ENCODE measurements at places on chromosomes 1 and 21.
A peak's percentile ranks its signal among the peaks of the same experiment; 100 is the strongest.

GRCh38 chr1:43272576-43273571 lies 3.1 kb downstream of the TMEM125 start:
- no peak for DNase-seq

DNA sequence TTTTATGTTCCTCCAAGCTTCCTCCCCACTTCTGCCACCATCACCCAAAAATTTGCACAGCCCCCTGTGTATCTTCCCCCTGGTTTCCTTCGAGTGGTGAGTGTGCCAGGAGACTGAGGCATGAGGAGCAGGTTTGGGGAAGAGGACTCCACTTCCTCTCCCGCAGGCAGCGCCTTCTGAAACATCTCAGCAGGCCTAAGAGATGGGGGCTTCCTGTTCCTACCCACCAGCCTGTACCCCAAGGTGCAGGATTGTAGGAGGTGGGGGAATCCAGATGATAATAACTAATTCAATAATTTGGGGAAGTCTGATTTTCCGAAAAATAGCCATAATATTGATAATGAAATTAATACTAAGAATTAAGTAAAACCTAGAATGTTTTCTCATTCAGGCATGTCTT lies 62.4 kb downstream of the RHBG start:
- DNase-seq: no peak

DNA sequence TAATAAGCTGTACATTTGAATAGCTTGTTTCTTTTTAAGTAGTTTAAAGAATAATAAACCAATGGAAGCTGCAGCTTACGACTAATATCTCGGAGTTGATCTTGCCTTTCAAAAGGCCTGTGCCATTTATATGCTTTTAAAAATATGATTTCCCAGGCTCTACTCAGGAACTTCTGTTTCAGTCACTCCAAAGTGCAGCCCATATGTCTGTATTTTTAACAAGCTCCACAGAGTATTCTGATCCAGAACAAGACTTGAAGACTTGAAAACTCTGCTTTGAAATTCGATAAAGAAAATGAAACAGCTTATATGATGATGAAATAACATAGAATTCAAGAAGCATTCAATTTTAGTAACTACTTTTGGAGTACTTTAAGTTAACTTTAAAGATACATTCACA lies 79.1 kb upstream of the PLPPR4 start:
- DNase-seq: no peak

GRCh38 chr1:115854005-115854404 lies 13.1 kb upstream of the NHLH2 start:
- no peak for DNase-seq

GRCh38 chr21:33674226-33674625 lies 31.9 kb downstream of the ITSN1 start:
- DNase-seq: no peak

DNA sequence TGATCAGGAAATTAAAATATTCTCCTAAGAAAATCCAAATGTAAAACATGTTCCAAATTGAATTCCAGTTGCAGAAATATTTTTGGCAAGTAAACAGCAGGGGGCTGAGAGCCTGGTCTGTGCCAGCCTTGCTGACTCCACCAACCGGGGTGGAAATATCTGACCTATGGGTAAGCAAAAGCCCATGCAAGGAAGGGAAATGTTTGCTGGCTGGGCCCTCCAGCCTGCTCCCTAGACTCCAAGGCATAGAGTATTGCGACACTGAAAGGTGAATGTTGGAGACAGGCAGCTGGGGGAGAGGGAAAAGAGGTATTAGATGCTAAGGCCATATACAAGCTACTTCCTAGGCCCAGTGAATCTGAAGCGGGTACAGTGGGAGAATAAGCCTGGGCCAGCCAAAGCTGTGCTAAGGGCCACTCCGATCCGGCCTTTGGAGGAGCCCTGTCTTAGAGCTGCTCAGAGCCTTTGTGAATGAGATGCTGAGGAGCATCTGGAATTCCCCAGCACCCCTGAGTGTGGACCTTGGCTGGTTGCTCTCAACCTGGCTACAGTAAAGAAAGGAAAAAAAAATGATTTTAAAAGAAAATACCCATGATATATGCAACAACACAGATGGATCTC lies 24.9 kb upstream of the ATP1B1 start:
- no peak for DNase-seq

DNA sequence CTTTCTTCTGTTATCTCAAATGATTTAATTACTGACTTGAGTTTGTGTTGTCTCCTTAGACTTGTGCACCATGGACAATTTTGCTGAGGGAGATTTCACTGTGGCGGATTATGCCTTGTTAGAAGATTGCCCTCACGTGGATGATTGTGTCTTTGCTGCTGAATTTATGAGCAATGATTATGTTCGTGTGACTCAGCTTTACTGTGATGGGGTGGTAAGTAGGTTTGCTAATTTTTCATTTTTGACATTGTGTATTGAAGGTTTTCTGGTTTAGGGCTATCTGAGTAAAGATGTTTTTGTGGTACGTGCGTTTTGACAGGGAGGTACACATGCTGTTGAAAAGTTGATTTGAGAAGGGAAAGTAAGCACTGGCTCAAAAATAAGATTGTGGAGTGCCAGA lies 14.1 kb downstream of the TTC3 start:
- DNase-seq: no peak

- DNase-seq: peak; percentile 58
These were observed 20.9 kb downstream of the PTPRU start for GRCh38 chr1:29256979-29257804.

DNA sequence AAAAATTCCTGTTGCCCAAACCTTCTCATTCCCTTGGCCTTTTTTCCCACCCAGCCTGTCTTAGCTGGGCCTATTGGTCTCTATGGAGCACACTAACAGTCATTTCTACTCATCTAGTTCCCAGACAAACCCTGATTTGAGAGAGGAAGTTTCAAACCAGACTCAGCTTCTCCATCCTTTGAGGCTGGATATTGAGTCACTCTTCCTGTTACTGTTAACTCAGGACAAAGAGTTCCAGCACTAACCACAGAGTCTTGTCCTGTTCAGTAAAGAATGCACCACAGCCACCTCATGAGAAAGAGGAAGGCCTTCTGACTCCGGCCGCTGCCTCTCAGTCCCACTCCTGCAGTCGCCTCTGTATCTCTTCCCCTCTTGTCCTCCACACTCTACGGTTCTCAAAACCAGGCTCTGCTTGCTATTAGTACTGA lies 137.8 kb downstream of the PTPRC start:
- DNase-seq: no peak

DNA sequence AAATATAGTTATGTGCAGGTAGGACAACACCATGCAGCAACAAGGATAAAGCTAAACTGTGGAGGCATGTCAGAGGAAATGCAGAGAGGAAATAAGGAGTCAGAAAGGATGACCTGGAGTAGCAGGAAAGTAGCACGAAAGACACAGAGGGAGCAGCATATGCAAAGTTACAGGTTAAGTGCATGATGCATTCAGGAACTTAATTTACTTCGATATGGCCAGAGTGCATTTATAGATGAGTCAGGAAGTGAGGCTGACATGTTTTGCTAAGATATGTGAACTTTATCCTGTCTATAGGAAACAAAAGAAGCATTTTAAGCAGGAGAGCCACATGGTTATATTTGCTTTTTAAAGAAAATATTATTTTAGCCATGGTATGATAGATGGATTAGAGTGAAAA lies 15.4 kb upstream of the MUTYH start:
- DNase-seq: no peak

DNA sequence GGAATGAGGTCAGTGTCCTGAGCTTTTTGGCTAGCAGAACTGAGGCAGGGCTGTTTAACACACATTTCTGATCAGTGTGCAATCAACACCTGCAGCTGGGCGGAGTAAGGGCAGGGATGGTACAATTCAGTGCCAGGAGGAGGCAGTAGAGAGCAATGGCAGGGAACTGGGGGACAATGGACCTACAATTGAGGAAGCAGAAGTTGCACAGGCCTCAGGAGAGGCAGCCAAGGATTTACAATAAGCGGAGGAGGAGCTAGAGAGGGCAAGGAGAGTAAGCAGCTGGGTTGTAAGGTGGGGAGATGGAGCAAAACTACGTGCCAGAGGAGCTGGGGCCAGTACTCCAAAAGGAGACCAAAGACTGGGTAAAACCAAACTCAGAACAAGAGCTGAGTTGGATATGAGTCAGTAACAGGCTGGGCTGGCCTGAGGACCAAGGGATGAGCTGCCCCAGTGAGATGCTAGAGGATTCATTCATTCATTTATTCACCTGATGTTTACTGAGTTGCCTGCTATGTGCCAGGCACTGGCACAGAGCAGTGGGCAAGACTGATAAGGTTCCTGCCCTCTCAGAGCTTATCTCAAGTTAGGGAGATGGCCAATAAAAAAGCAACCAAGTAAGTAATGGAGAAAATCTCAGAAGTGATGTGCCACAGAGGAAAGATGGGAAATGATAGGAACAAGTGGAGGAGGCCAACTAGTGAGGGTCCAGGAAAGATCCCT lies 10.4 kb upstream of the GALE start:
- peak; percentile 53 for DNase-seq

GRCh38 chr1:6440198-6441126 lies 15.9 kb downstream of the ESPN start:
- peak; percentile 81 for DNase-seq

GRCh38 chr1:145714524-145715111 lies 4.7 kb upstream of the CD160 start:
- DNase-seq: no peak

GRCh38 chr1:40204856-40205255 lies 42.9 kb upstream of the TMCO2 start:
- no peak for DNase-seq

DNA sequence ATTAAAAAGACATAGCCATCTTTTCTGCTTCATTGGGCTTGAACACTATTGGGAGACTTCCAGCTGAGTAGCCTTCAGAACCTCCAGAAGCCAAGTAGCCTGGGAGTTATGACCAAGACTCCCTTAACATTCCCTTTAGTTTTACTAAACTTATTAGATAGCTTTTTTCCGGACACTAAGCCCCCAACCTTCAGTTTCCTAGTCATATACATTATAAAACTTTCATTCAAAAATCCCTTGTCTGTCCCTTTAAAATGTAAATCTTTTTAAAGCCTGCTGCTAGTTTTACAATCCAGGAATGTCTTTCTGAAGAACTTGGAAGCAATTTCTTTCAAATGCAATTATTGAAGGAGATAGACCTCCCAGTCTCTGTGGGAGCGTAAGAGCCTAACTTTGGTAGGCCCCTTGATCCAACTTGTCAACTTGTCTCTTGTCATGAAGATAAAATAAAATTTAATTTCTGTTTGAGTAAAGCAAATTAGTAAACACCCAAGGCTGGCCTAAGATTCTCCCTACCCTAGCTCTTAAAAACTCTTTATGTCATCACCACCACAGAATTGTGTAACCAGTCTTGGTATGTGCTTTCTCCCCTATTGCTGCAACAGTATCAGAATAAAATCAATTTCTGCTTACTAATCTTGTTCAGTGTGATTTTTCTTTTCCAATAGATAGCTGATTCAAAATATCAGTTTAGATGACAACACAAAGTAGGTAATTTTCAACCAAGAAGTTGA lies 796.2 kb downstream of the PLA2G4A start:
- no peak for DNase-seq

DNA sequence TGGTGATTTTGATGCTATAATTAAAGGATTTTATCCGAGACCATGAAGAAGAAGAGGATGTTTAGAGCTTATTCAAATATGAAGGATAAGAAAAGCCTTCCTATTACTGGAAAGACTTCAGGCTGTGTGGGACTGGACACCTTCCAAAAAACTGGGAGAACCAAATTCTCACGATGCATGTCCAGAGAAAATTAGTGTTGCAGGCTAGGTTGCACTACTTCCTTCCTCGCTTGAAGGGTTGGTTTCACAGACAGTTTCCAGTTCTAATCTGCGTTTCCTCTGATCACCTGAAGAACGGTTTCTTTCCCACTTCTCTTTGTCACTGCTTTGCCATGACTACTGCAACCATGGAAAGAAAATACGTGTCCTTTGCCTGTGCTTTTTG lies 2.0 kb downstream of the MTARC2 start:
- no peak for DNase-seq

DNA sequence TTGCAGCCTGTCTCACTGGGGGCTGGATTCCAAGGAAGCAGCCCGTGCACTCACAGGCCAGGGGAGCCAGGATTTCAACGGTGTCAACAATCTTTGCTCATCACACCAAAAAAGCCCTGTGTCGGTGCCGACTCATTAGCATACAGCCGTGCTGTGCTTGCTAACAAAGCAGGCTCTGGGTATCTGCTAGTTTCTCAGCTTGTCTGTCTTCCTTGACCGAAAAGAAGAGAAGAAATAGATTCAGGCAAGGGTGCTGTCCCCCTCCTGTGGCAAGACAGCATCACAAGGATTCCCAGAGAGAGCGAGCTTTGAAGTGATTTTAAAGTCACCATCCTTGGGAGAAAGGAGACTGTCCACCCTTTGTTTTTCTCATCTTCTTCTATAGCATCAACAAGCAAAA lies 214.7 kb downstream of the SDCCAG8 start:
- DNase-seq: no peak

GRCh38 chr1:166789286-166789685 lies 50.0 kb upstream of the POGK start:
- DNase-seq: no peak

- DNase-seq: no peak
These were observed 30.4 kb downstream of the RAP1GAP start for GRCh38 chr1:21638531-21639341.

- DNase-seq: no peak
These were observed 140.6 kb downstream of the SYT2 start for GRCh38 chr1:202569393-202570322.

DNA sequence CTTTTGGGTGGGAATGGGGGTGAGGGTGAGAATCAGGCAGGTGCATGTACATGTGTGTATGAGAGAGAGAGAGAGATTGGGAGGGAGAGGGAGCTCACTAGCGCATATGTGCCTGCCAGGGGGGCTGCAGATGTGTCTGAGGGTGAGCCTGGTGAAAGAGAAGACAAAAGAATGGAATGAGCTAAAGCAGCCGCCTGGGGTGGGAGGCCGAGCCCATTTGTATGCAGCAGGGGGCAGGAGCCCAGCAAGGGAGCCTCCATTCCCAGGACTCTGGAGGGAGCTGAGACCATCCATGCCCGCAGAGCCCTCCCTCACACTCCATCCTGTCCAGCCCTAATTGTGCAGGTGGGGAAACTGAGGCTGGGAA lies 95.0 kb downstream of the EPHB2 start:
- no peak for DNase-seq

- no peak for DNase-seq
These were observed 61.1 kb upstream of the DMRTB1 start for GRCh38 chr1:53398091-53398490.

DNA sequence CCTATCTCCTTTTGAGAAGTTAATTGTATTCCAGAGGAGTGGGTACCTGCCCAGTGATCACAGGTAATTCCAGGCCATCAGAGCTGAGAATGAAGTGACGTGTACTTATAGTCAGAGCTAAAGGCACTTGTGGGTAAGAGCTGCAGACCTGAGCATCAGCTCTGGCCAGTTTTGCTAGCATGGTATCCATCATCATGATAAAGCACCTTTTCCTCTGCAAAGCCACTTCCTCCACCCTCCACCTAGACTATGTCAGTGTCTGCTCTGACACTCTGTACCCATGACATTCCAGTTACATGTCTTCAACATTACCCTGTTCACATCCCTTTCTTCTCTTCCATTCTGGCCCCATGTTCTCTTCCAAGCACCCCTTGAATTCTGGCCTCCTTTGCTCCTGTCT lies 157.3 kb downstream of the GRIK3 start:
- DNase-seq: no peak

All from nephron progenitor cell (in vitro differentiated cells).